ENCODE measurements at places on chromosomes 3 and 15. TPM values are rescaled to one million over a fixed set of nuclear protein-coding genes. Genes with fewer than 3 reads are reported as not detected.

The TIMP4 gene
- total RNA-seq: 8.7 TPM

The OCA2 gene
- 3.4 TPM for total RNA-seq

The NPAP1 gene
- total RNA-seq: 0.69 TPM

The RARB gene
- total RNA-seq: 43.8 TPM

The ARHGEF26 gene
- 30.6 TPM for total RNA-seq

The PIGBOS1 gene
- 6.7 TPM for total RNA-seq

The GALNT15 gene
- total RNA-seq: 19.1 TPM

GRCh38 chr15:68641376-68641775 is 62.6 kb downstream of the CORO2B start:
- DNase-seq: no peak

DNA sequence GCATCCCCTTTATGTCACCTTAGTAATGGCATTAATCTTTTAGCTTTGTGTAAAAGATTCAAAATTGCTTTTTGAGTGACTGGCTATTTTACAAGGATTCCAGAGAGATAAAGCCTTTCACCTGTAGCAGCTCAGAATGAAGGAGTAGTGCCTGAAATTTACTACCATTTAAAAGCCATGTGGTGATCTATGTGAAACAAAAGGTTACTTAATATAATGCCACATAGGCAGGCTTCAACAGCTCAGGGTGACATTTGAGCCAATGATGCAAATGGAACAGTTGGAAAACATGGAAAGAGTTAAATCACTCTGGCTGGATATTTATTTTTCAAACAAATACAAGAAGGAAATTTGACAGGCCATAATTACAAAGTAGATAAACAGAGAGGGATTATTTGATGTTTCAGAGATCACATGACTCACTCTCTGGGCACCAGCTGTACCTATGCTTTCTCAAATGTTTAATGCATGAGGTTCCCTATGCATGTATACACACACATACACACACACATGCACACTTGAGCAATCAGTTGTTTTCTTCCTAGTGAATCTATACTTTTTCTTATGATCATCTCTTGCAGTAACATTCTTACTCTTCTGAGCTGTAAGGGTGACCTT is 171.5 kb downstream of the ZMAT3 start:
- DNase-seq: no peak

DNA sequence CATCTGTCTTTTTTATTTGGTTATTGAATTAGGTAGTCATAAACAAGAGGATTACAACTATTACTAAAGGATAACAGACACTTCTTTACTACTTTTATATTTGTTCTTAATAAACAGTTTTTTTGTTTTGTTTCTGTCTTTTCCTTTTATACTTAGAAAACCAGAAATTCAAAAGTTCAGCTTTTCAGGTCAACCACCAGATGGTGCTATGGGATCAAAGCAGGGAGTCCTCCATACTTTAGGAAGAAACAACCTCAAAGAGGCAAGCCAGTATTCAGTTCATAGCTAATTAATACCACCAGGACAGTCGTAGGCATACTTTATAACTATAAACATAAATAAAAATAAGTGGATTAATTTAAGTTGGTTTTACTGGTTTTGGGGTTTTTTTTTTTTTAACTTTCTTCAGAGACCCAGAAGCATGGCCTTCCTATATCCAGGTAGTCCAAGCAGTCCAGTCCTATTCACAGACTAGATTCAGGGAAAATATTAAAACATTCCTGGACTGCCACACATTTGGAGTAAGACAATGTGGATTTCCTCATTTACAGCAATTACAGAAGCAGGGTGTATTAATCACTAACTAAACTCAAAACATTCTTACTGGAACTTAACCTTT is 16.0 kb upstream of the EID1 start:
- DNase-seq: peak; percentile 35

- no peak for DNase-seq
Observed at GRCh38 chr3:98109807-98110549, 20.5 kb upstream of the OR5H1 start.

DNA sequence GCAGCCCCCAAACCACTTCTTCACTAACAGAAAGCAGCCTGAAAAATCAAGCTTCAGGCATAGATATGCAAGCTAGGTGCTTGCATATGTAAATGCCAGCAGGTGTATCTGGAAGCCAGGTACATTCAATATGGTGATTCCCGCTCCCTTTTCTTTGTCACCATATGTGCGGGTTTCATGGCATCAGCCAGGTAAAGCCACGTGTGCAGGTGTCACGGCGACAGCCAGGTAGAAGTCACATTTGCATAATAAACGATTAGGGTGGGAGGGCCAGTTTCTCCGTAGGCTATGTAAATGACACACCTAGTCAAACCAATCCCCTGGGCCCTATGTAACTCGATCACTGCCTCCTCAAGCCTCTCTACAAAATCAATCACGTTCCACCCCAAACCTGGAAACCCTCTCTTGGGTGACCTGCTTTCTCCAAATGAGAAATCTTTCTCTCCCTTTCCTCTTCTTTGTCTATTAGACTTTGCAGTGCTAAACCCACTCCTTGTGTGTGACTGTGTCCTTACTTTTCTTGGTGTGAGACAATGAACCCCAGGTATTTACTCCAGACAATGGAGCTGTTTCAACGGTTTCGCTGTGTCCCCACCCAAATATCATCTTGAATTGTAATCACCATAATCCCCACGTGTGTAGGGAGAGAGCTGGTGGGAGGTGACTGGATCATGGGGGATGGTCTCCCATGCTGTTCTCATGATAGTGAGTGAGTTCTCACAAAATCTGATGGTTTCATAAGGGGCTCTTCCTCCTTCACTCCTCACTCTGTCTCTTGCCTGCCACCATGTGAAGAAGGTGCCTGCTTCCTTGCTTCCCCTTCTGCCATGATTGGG is 44.6 kb downstream of the ONECUT1 start:
- no peak for DNase-seq

GRCh38 chr3:143433787-143434378 is 314.3 kb downstream of the CHST2 start:
- no peak for DNase-seq

GRCh38 chr3:184472723-184473428 is 88.7 kb upstream of the EPHB3 start:
- no peak for DNase-seq

GRCh38 chr3:139109271-139109670 is 64.6 kb upstream of the PRR23C start:
- DNase-seq: no peak

GRCh38 chr3:133992381-133992780 is 37.3 kb downstream of the SLCO2A1 start:
- no peak for DNase-seq

- DNase-seq: no peak
Observed at GRCh38 chr3:149247929-149248691, 26.5 kb upstream of the CP start.

DNA sequence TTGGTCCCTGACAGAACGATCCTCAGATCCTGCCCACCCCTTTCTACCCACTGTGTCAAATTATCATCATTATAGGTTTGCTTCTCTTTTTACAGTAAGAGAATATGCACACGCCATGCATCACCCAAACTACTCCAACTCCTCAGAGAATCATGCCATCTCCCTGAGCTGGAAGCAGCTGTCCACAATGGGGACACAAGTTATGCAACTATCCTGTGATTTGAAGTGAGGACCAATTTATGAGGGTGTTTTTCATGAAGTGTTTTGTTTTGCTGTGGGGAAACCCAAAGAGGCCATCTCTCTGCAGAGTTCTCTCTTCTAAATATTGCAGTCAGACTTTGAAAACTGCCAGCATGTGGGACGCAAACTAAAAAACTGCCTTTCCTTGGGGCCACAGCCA is 35.8 kb upstream of the TNFSF10 start:
- no peak for DNase-seq

DNA sequence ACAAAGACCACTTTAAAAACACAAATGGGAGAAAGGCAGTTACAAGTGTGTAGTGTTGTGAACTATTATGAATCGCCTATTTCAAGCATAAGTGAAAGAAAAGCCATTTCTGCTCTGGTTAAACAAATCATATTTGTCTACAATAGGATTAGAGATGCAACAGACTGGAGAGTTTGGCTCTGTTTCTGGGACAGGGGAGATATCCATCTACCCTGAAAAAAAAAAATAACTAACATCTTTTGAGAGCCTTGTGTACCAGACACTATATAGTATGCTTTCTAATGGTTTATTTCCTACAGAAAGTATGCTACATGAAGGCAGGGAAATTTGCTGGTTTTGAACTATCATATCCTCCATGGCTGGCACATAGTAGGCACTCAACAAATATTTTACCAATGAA is 106.7 kb upstream of the FHIT start:
- no peak for DNase-seq

DNA sequence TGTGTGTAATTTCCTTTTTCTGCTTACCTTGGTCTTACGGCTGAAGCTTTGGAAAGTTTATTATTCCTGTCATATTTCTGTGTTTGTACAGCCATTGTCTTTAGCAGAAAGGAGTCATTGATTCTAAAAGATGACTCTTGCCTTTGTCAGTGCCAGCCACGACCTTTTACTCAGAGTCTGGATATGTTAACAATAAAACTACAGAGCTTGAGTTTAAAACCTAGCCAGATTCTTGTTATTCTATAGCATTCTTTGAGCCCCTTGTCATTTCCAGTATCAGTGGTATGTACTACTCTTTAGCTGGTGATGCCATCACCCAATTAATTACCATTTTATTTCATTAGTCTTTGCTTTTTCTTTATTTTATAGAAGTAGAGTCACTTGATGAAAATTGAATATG is 142.4 kb downstream of the TCF12 start:
- no peak for DNase-seq

DNA sequence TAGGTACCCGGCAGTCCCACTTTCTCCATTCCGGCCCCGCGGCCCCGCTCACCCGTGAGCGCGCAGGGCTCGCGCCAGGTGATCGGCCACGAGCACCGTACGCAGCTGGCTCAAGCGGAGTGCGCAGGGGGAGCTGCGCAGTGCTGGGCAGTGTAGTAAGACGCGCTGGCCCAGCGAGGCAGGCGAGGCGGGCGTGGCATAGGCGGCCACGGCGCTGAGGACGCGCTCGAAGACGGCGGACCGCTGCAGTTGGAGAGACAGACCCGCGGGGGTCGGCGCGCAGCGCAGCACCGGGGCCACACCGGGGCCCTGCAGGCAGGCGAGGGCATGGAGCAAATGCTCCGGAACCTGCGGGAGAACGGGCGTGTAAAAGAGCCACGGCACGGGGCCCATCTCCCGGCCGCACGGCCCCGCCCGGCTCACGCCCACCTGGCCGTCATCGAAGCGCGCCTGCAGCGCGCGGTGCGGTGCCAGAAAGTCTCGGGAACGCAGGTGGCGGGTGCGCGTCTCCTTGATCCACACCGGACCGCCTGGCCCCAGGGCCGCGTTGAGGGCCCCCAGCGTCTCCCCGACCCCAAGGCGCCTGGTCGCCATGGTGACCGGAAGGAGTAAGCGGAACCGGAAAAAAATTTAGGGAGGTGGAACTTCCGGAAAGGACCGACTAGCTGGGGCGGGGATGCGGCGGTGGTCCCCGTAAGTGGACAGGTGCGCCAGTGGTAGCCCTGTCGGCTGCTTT is at the start of gene DALRD3:
Gene DALRD3 (minus strand): TSS at position 610 of the 736 bp plus-strand sequence. CDS start 16 bp downstream, at position 594.
- DNase-seq: no peak

- DNase-seq: no peak
Observed at GRCh38 chr15:80317389-80318182, 65.6 kb upstream of the CTXND1 start.

DNA sequence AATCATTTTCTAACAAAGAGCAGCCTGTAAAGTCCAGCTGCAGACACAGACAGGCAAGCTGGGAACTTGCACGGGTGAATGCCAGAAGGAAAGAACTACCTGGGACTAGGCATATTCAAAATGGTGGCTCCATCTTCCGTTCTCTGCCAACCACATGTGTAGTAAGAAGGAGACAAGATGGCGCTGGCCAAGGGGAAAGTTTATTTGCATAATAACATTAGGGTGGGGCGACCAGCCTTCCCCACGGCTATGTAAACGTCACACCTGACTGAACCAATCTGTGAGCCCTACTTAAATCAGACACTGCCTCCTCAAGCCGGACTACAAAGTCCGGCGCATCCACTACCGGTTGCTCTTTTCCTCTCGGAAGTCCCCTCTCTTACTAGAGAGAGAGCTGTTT is 130.8 kb downstream of the SNRK start:
- no peak for DNase-seq

DNA sequence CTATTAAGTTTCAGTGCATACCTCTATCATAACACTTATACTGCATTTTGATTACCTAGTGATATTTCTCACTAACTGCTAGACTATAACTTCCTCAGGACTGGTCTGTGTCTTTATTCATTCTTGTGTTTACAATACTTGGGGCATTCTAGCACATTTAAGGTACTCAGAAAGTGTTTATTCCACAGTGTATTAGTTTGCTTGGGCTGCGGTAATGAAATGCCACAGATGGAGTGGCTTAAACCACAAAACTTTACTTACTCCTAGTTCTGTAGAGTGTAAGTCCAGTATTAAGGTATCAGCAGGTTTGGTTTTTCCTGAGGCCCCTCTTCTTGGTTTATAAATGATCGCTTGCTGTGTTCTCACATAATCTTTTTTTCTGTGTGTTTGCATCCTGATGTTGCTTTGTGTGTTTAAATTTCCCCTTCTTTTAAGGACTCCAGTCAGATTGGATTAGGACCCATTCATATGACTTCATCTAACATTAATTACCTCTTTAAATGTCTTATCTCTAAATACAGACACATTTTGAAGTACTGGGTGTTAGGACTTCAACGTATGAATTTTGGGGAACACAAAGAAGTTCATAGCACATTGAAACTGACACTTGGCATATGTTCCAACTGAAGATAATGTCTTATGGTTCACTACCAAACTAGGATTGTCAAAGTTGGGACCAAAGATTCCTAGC is 23.9 kb downstream of the RNF111 start:
- no peak for DNase-seq

DNA sequence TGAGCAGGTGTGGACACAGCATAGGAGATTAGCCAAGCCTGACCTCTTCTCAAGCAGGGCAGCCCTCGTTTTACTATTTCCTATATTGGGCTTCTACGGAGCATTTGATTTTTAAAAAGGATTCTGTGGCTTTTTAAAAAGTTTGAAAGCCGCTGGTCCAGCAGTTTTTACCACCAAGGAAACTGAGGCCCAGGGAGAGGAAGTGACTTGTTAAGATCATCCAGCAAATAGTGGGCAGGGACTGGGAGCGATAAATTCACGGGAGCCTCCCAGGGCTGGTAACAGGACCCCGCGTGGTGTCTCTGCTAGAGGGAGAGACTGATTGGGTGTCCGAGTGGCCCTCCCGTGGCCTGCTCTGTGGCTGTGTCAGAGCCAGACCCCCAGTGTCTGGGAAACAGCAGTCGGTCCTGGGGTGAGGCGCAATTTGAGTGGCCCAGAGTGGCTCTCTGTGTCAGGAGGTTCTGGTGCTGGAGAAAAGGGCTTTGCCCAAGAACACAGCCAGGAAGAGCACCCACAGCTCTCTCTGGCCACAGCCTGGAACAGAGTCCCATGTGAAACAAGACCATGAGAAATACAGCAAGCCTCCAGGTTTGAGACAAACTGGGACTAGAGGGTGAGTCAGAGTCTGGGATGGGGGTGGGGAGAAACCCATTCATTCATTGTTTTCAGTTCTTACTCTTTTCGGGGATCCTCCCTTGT is 4.2 kb downstream of the FURIN start:
- DNase-seq: no peak

- no peak for DNase-seq
Observed at GRCh38 chr15:89119489-89120478, 31.5 kb downstream of the ABHD2 start.

GRCh38 chr15:90344662-90345061 is 7.4 kb upstream of the ZNF774 start:
- DNase-seq: no peak

GRCh38 chr15:39228889-39229288 is 352.0 kb upstream of the THBS1 start:
- DNase-seq: no peak
